ENCODE measurements at places on chromosomes 5 and 9. TPM values are rescaled to one million over a fixed set of nuclear protein-coding genes. Genes with fewer than 3 reads are reported as not detected.

- no peak for DNase-seq
These were observed 454.3 kb downstream of the CTNND2 start for GRCh38 chr5:11449966-11450365.

DNA sequence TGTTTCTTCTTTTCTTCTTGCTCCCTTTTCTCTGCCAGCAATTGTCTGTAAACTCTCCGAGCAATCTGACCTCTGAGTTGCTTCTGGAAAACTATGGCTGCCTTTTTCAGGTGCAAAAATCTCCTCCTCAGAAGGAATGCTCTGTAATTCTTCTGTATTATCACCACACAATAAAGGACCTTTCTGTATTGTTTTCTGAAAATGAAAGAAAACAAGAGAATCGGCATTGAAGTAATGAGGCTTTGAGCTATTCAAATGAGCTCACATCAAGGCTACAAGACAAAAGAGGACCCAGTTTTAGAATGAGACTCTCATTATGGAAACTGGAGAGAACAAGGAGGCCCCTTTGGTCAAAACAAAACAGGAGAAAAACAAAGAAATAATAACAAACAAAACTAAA is 86.2 kb upstream of the RETREG1 start:
- no peak for DNase-seq

GRCh38 chr5:53019320-53019719 is 30.2 kb downstream of the ITGA2 start:
- DNase-seq, result no peak

The NOXA1 gene
- 10.1 TPM for polyA plus RNA-seq

GRCh38 chr9:88224938-88225337 is 86.7 kb upstream of the SPATA31C2 start:
- DNase-seq, result no peak

DNA sequence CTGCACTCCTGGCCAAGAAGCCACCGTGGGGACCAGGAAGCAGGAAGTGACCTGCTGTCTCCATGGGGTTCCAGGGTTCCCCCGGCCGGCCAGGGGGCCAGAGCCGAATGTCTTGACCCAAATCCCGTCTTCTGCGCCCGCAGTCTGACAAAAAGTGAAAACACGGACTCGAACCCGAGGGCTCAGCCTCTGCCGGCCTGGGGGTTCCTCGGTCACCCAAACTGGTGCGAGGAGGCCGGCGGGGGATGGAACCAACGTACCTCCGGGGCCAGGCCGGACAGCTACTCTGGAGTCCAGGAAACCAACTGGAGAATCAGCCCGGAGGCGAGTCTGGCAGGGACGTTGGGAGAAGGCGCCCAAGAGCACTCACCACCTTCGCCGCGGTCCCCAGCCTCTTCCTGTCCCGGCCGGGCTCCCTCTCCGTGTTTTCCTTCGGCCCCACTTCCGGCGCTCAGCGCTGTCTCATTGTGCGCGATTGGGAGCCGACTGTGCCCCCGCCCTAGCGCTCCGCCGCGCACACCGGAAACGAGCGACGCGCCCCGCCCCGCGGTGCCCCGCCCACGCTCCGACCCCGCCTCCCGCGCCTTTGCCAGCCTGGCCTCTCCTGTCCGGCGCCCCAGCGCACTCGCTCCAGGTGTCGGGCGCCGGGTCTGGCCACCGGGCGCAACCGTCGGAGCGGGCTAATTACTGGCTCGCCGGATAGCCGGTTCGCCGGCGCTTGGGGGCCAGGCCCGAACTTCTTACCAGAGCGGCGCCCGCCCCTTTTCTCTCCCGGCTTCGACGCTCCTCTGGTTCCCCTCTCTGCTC is at the start of gene TUT7:
TUT7 (minus strand) TSS at position 400 of the 807 bp plus-strand sequence. CDS start 1,211 bp downstream, outside the sequence.
- DNase-seq, result peak; percentile 92
